GM10248 (cell line): ENCODE measurements at places on chromosomes 2 and 18.

DNA sequence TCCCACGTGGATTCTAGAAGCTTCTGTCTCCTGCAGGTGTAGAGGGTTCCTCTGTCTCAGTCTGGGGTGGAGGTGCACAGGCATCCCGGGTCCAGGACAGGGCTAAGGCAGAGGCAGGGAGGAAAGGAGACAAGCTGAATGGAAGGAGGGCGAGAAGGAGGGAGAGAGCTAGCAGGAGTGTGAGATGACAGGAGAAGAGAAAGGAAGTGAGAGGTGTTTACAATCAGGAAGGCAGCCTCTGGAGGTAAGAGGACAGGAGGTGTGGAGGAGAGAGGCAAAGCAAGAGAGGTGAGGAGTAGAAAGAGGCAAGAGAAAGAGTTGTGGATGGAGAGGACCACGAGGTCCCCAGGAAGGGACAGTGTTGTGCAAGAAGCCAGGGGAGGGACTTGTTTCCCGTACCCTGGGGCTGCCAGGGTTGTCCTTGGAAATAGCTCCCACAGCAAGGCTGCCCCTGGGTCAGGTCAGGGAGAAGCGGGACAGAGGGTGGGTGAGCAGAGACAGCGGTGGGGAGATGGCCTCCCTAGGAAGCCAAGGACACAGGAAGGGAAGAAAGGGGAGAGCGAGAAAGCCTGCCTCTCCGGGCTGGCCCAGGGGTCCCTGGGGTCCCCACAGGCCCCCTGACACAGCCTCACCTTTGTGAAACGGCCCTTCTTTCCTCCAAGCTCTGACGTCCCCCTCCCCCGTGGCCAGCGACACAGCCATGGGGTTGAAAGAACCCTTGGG is 136.9 kb downstream of the CYP26B1 start:
- DNase-seq: no peak

GRCh38 chr2:25323042-25323514 is 18.6 kb downstream of the DNMT3A start:
- peak; percentile 43 for DNase-seq

GRCh38 chr18:76558881-76559667 is 64.0 kb upstream of the ZNF516 start:
- no peak for DNase-seq

GRCh38 chr2:140586379-140586778 is 1544.4 kb downstream of the LRP1B start:
- DNase-seq: peak; percentile 30

DNA sequence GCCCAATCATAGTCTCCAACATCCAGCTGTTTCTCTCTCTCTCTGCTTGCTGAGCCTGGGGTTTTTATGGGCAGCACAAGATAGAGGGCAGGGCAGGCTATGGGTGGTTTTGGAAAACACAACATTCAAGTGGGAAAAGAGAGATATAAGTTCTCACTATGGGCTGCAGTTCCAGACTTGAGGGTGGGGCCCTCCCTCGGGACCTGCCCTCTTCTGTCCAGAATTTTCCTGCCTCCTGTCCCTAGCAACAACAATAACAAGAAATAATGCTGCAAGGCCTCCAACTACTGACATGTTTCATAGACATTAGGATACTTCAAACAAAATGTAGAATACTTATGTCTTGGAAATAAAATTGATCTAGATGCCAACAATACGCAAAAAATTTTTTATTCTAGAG is 107.8 kb downstream of the C18orf54 start:
- no peak for DNase-seq

- no peak for DNase-seq
Measured at GRCh38 chr18:3869848-3870247, 419.9 kb downstream of the TGIF1 start.

DNA sequence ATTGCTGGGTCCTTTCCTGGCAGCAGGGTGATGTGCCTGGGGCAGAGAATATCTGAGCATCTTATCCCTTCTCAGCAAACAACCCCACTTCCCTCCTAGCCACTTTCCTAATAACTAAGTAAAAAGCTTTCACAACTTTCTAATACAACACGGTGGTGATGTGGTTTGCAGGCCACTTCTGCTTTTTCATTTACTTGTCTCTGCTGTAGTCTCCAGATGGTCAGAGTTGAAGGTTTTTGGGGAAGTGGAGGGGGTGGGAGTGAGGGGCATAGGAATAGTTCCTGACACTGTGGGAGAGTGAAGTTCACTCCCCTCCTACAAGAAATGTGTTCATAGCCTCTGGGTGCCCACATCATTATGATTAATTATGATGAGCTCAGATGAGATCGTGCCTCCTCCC is 11.6 kb downstream of the OXER1 start:
- DNase-seq: peak; percentile 61

- DNase-seq: no peak
Measured at GRCh38 chr18:36350251-36350651, 52.7 kb downstream of the FHOD3 start.

DNA sequence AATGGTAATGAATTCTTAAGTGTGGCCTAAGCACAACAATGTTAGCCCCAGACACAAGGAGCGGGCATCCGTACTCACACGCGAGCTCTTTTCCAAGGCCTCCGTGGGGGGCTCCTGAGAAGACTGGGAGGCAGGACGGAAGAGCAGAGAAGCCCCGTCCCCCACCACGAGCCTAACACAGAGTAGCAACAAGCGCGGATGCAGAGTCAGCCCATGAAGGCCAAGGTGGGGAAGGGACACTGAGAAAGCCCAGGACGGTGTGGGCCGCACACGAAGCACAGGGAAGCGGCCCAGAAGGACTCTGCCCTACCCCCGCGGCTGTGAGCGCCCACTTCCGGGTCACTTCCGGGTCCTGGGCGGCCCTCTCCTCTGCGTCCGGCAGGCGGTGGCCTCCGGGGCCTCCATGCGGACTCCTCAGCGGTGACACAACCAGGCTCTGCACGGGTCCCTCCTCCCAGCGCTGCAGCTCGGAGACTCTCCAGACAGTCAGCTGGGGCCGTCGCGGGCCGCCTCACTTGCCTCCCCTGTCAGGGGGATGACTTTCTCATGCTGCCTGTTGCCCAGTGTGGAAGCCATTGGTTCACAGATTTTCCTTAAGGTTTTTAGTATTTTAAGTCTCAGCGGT is 151.5 kb downstream of the MTCL1 start:
- DNase-seq: no peak

DNA sequence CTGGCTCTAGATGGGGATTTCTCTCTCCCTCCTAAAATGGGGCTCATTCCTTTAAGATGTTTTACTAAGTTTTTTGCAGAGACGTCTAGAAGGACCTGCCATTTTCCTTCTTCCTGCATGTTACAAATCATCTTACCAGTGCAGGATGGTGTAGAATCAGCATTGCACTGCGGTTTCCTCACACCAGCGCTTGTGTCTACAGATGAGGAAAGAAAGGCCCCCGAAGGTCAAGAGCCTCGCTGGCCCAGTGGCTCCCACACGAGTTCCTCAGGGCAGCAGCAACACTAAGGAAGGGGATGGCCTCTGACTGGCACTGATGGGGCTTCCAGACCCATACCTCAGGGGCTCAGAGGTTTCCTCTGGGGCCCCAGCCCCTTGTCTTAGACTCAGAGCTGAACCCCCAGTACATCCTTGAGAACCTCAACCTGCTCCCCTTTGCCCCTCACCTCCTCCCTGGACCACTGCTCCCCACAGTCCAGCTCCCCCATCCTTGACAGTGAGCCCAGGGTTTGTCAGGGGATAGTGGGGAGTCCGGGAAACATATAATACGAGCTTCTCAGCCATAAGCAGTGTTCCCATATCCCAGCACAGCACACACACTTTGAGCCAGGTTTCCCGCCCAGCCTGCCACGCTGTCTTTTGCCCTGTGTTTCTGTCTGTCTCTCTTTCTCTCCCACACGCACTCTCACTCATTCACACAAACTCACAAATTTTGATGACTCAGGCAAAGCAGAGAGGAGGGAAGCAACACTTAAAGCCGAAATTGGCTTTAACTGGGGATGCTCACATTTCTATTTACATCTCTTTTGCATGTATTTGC is 29.4 kb downstream of the ZFP36L2 start:
- no peak for DNase-seq

DNA sequence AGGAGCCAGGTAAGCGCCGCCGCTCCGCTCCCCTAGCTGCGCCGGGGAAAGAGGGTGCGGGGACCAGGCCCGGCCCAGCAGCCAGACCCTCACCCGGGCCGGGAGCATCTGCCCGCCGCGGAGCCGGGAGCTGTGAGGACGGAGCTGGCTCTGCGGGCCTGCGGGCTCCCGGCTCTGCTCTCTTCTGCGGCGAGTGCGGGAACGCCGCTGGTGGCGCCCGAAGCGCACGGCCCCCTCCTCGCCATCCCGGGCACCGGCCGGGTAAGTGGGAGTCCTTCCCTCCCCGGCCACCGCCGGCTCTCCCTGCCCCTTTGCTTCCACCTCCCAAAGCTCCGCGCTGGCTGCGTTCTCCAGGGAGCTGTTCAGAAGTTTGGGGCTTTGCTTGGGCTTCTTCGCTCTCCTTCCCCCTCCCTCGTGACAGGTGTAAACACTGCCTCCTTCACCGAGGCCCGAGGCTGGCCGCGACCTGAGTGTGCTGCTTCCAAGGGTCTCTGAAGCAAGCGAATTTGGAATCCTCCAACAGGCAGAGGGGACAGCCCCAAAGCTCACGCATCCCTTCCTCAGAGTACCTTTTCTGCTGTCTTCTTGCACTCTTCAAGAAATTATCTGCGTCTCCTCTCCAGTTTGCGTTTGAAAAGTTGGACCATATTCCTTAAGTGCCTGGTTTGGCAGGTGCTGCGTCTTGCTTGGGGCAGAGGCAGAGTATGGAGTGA is 632 bp downstream of the AFTPH start:
- no peak for DNase-seq

DNA sequence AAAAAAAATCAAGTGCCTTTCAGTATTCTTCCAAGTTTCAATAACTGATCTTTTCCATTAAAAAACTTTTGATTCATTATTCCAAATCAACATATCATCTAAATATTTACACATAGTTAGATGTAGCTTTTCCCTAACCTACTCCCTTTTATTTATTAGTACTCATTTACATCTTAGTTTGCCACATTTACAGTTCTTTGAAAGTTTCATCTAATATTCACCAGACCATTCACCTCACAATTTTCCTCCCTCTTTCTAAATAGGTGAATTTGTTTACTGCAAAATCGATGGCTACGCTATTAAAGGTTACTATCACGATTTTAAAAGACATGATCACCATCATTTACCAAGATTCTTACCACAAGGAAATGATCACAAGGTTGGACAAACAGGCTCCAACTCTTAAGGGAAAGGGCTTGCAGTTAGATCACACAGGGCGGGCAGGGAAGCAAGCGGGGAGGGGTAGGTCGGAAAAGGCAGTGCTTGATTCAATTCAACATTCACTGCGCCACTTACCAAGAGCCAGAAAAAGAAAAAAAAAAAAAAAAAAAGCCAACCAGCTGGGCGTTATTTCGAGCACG is 654 bp upstream of the MARCHF7 start:
- no peak for DNase-seq

DNA sequence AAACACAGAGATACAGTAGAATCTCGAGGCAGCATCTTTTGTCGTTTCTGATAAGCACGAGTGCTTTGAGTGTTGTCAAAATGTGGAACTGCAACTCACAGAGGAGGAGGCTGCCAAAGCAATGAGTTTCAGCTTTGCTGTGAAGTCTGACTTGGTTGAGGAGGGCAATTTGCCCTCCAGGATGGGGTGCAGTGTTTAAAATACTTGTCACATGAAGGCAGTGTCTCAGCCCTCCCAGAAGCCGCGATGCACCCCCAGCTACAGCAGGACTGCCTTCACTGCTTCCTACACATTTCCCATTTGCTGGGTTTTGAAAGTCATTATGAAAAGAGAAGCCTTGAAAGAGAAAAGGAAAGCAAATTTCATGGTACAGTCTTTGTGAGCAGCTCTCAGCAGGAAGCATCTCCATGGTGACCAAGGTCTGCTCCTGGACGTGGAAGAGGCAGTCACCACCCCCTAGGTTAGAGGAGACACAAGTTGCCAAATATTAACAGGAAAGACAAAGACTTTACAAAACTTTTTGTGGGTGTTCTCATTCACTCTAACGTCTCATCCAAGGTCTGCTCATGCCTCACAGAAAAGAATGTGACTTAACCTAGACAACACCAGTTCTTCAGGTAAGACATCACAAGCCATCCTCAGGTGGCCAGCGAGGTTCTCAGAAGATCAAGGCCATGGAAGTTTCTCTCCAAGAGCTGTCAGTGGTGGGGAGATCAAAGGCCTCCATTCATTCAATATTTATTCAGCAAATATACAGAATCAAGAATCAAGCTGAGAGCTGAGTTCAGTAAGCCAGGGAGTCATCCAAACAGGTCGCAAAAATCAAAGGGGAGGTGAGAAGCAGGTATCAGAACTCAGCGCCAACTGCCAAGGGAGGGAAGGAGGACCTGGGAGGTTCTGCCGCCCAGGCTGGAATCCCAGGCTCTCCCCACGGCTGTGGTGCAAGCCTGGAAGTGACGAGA is 476.0 kb downstream of the EIPR1 start:
- peak; percentile 69 for DNase-seq

GRCh38 chr2:8252997-8253694 is 428.7 kb upstream of the ID2 start:
- peak; percentile 44 for DNase-seq

DNA sequence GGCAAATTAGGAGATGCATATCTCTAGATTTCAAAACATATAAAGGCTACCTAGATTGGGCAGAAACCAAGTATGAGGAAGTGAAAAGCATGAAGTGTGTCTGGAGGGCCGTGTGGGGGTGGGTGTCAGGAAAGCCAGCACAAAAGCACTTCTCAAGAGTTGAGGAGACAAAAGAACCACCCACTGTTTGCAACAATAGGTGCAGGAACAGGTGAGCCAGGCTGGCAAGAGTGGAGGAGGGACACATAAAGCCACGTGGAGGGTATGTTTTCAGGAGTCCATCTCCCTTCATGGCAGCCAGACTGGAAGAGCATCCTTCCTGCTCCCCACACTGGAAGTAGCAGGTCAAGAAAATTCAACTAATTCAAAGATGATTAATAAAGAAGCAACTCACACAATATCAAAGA is 96.4 kb downstream of the CERS6 start:
- peak; percentile 70 for DNase-seq

DNA sequence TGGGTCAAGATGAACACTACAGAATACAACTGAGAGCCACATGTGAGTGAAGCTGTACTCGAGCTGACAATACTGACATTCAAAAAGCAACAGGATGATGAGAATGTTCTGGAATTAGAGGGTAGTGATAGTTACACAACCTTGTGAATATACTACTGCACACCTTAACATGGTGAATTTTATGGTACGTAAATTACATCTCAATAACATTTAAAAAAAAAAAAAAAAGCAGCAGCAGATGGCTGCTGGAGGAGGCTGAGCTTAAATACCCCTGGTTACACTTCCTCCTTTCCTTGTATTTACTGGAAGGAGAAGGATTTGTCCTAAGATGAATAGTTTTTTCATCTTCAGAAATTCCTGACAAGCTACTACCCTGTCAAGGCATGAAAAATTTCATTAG is 45.5 kb upstream of the CYP1B1 start:
- no peak for DNase-seq

DNA sequence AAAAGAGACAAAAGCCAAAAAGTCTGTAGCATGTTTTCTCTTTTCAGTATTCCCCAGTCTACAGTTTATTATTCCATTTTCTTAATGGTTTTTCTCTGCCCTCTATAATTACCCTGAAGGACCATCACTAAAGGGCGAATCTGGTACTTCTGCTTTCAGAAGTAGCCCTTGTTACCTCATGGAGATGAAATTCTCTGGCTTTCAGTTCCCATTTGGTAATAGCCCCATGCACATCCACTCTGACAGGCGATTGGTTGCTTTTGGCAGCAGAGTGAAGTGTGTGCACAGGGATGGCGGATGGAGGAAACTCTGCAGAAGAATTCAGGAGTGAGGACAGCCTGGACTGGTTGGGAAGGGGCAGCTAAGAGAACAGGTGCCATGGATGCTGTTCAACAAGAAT is 66.3 kb upstream of the NABP1 start:
- peak; percentile 40 for DNase-seq

- no peak for DNase-seq
Measured at GRCh38 chr2:17107151-17107550, 411.1 kb downstream of the RAD51AP2 start.

GRCh38 chr2:42934580-42935186 is 142.3 kb upstream of the HAAO start:
- DNase-seq: no peak
